GM13976 (cell line): ENCODE measurements at places on chromosomes 5 and 9.

DNA sequence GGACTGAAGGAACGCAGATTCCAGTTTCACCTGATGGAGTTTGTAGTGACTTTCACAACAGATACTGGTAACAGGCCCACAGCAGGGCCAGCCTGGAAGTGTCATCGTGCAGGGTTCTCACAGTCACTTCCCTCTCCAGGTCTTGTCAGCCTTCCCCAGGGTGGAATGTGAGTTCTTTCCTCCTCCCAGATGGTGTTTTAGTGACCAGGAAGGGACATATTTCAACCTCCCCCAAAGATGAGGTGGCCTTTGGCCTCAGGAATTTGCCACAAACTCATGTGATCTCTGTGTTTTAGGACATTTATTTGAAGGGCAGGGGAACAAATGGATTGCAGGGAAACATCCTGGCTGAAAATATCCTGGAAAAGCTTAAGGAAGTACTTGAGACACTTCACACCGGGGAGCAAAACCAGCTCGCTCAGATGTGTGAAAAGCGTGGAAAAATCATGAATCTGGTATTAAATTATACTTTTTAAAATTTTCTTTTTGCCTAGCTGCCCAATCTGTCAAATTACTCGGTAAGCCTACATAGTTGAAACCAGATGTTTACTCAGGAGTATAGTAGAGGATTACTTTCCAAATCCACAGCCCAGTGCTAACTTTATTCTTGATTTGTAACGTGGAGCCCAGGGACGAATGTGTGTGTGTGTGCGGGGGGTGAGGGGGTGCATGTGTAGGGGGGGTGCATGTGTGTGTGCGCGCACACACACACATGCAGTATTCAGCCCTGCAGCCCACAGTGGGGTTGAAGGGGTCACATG, 66.8 kb downstream of the PTPDC1 start:
- no peak for DNase-seq

DNA sequence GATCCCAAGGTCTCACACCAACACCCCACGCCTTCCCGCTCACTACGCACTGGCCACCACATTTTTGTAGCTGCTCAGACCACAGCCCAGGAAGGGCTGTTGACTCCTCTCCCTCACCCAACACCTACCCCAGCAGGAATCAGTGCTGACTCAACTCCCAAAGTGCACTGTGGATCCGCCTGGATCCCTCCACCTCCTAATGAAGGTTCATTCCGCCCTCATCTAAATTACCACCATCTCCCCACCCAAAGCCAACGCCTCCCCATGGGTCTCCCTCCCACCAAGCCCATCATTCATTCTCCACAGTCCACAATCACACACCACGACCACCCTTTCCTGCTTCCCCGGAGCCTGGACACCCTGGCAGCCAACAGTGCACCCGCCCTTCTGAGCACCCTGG, 57.8 kb downstream of the OLFM1 start:
- no peak for DNase-seq

DNA sequence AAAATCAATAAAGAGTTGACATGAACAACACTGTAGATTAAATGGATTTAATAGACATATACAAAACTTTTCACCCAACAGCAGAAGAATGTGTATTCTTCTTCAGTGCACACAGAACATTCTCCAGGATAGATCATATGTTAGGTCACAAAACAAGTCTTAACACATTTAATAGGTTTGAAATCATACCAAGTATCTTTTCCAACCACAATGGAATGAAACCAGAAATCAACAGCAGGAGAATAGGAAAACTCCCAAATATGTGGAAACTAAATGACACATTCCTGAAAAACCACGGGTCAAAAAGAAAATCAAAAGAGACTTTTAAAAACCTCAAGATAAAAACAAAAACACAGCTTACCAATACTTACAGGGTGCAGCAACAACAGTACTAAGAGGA, 790.1 kb upstream of the ZNF608 start:
- no peak for DNase-seq

GRCh38 chr9:68533678-68534077, 7.0 kb downstream of the TMEM252 start:
- DNase-seq, result no peak

DNA sequence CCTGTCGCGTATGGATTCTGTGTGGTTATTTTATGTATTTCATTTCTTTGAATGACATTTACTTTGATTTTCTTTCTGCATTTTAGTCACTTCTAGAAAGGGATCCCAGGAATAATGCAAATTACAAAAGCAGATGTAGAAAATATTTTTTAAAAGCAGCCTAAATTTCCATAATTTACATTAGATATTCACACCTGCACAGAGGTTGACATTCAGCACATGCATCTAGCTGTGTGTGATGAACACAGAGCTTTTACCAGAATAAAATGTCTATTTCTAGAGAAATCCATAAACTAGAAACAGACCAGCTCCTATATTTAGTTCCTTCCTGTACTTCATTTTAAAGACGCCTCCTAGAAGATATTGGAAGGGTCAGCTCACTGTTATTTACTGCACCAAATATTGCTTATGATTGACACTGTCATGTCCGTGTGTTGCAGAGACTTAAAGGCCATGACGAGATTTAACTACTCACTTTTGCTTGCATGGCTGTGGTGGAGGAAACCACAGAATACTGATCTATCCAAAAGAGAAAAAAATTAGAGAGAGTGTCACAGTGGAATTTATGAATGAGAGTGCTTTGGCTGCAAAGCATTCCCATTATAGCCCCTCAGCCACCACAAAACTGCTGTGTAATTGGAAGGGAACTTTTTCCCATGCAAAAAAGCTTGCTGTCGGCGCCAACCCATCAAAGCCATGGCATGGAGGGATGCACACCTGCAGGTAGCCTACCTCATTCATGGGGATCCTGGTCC, 58.1 kb downstream of the EBF1 start:
- DNase-seq, result no peak

- DNase-seq, result no peak
Observed at GRCh38 chr9:107007402-107007801, 144.4 kb downstream of the ZNF462 start.

DNA sequence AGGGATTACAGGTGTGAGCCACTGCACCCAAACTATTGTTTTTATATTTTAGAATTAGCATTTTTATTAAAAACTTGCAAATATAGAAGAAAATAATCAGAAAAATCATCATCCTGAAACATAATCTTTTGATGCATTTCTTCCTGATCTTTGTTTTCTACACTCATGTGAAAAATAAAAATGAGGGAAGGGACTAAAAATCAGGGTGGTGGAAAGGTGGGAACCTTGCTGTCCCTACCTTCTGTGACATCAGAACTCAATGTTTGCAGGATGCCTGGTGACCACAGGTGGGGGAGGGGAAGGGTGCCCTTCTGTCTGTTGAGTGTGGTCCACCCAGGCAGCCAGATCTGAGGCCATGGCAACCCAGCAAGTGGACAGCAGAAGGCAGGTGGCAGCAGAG, at the start of gene SMIM23:
Gene SMIM23, plus strand, starts transcription at position 301 of the 400 bp plus-strand sequence. Its CDS starts 55 bp downstream, at position 356.
- DNase-seq, result no peak

DNA sequence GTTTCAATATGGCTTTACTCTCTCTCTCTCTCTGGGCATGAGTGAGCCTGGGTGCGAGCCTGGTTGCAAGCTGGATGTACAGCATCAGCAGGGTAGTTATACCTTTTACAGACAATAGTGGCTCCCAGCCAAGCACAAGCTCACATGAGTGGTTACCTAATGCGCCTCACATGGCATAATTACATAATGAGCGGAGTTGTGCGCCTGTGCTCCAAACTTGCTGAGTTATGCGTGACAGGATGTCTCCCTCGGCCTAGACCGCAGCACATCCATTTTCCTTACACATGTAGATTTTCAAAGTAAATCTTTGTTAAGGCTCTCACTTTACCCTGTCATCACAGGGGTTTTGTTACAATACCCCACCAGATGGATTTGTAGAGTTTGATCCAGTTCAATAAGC, 233.5 kb upstream of the WWC1 start:
- no peak for DNase-seq

DNA sequence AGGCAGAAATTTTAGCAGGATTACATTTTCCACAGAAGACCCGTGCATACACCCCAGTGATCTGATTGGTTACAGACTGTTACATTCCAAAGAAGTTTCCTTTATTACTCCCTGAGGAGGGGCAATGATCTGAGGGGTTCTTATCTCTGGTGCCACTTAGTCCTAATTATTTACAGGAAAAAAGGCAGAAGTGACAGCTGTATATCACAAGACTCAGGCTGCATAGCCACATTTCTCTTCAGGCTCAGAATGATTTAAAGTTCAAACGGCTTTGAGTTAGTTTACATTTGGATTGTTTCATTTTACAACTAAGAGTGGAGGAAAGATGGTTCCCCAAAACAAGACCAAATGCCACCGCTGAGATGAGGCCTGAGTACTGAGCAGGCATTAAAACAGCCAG, 17.3 kb downstream of the NAIF1 start:
- no peak for DNase-seq

DNA sequence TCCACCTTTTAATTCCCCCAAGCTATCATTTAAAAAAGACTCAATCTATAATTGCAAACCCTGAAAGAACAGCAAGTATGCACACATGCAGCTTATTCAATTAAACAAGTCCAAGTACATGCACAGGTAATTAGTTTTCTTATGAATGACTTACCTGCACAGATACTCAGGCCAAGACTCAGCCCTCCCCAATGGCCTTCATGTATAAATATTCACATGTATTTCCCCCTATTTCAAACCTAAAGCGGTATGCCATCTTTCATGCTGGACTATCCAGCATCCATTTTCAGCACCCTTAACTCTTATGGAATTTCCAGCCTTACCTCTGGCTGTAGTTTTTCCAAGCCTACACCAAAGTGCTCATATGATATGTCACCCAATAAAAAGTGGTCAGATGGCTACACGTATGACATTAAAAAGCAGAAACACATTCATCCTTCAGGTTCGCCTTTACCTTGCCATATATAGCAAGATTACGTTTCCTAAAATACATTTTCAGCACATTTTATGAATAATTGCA, 205.5 kb downstream of the MEF2C start:
- DNase-seq, result no peak

GRCh38 chr9:32380944-32381343, 3.5 kb upstream of the ACO1 start:
- no peak for DNase-seq

- peak; percentile 54 for DNase-seq
Observed at GRCh38 chr9:15211160-15211814, 95.7 kb downstream of the TTC39B start.

DNA sequence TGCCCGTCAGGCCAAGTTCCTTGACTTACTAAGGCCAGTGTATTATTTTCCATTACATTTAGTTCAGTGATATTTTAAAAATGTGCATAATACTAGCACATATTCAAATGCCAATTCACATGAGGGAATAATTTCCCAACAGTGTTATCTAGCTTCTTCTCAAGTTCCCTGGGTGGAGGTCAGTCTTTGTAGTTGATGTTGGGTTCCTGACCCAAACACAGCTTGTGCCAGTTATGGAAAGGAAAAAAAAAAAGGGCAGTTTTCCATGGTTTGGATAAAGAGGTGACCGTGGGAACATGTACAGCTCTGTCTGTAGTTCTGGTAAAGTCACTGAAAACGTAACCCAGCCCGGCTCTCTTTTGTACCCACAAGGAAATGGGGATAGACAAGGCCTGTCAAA, 11.5 kb upstream of the PTPN3 start:
- DNase-seq, result no peak

GRCh38 chr9:82147798-82148425, 159.3 kb downstream of the SPATA31D1 start:
- DNase-seq, result no peak

- DNase-seq, result no peak
Observed at GRCh38 chr5:4883360-4883759, 256.8 kb upstream of the ADAMTS16 start.

DNA sequence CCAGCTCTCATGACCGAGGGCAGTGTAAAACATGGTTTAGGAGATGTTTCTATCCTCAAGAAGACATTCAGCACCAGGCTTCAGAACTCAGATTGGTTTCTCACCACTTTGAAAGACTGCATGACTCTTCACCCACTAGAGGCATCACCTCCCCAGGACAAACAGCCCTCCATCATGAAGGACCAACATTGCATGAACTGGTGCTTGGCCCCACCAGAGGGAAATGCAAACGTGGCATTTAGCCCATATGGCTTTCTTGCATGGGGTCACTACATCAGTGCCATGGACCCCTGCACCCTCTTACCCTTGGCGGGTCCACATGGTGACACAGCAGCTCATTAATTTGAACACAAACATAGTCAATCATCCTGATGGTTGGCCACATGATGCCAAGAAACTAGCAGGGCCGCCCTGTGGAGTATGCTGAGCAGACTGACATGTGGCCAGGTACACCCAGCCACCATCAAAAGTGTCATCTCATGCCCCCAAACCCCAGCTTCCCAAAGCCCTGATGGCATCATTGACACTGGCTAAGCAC, 129.5 kb upstream of the FSTL4 start:
- DNase-seq, result no peak

DNA sequence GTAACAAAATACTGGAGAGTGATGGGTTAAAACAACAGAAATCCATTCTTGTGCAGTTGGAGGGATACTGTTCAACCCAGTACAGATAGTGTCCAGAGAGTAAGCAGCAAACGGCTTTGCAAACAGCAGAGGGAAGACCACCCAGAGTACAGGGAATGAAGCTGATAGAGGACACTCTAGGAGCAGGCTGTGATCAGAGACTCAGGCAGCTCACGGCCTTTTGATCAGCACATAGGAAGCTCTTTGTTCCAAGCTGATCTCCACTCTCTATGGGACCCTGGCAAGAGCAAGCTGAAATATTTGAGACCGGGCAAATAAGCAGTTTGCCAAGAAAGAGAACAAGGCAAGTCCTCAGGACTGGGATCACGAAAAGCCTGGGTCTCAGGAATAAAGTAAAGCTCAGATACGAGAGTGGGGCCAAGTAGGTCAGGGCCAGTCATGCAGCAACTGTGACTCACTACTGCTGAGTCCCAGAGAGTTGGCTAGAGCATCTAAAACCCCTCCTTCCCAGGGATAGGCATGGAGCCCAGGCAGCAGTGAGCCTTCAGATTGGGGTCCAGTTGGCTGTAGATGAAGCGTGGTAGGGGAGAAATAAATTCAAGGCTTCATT, 52.4 kb downstream of the MELK start:
- no peak for DNase-seq

DNA sequence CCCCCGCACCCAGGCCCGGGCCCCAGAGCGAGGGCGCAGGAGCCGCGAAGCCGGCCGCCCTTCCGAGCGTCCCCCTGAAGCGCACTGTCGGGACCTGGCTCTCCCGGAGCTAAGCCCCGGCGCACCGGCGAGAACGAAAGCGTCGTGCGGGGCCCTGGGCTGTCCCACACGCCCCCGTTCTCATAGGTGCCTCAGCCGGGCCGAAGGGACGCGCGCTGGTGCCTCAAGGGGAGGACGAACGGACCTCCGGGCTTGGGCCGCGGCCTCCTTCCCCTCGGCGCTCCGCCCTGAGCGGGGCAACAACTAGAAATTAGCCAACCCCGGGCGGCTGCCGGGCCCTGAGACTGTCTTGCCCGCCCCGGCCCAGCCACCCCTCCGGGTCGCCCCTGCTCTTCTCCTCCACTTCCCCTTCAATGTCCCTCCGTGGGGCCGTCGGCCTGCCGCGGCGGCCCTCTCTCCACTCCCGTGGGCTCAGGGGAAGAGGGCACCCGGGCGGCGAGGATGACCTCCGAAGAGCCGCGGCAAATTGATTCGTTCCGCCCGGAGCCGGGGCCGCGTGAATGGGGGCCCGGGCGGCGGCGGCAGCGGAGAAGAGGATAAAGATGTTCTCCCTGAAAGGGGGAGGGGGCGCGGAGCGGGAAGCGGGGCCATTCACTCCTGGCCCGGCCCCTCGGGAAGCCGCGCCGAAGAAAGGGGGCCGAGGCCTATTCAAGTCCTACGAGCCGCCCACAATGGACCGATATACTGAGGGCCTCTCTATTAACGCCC, 3.5 kb upstream of the PRDM12 start:
- DNase-seq, result no peak
